Heart right ventricle (tissue), 16 donors: ENCODE measurements at places on chromosomes 6 and 20.
A peak's percentile ranks its signal among the peaks of the same experiment; 100 is the strongest.

- DNase-seq = no peak
Observed at GRCh38 chr6:143151381-143151780, 90.7 kb downstream of the AIG1 start.

DNA sequence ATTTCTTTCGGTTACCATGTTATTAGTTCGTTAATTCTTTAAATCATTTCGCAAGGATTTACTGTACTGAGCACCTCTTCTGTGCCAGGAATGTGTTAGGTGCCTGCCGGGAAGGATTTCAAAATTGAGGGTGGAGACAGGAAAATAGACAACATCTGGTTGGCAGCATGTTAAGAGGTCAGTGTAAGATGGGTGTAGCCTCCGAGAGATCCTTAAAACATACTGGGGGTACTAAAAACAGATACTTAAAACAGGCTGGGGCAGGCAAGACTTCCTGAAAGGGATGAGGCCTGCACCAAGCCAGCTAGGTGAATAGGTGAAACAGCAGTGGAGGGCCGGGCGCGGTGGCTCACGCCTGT, 178.0 kb upstream of the SGK1 start:
- no peak for DNase-seq

- DNase-seq = no peak
Observed at GRCh38 chr20:11813106-11813890, 104.4 kb upstream of the BTBD3 start.

DNA sequence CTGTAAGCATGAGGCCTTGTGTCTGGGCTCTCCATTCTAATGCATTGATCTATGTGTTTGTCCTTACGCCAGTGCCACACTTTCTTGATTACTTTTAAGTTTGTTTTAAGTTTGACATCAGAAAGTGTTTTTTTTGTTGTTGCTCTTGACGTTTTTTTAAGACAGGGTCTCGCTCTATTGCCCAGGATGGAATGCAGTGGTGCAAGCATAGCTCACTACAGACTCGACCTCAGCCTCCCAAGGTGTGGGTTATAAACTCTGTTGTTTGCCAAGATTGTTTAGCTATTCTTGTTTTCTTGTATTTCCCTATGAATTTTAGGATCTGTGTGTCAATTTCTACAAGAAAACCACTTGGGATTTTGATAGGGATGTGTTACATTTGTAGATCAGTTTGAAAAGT, 5.6 kb downstream of the MCUR1 start:
- DNase-seq = no peak

DNA sequence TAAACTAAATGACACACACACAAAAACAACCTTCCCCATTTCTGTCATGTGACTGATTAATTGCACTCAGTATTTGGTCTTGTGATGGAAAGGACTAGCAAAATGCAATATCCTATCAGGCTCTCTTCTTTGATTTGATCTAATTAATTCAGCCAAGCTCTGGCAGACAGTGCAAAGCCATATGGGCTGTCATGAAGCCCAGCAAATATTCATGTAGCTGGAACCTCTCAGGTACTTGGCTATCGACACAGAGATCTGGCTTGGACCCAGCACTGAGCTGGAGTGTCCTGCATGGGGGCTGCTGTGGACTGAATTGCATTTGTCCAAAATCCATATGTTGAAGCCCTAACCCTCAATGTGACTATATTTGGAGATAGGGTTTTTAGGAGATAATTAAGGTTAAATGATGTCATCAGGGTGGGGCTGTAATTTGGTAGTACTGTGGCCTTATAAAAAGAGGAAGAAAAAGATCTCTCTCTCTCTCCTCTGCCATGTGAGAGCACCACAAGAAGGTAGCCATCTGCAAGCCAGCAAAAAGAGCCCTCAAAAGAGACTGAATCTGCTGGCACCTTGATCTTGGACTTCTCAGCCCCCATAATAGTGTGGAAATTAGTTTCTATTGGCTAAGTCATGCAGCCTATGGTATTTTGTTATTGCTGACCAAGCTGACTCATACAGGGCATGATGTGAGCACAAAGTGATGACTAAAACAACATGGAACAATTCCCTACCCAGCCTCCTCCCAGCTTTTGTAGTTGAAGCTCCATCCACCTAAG, 77.1 kb downstream of the STMND1 start:
- no peak for DNase-seq

DNA sequence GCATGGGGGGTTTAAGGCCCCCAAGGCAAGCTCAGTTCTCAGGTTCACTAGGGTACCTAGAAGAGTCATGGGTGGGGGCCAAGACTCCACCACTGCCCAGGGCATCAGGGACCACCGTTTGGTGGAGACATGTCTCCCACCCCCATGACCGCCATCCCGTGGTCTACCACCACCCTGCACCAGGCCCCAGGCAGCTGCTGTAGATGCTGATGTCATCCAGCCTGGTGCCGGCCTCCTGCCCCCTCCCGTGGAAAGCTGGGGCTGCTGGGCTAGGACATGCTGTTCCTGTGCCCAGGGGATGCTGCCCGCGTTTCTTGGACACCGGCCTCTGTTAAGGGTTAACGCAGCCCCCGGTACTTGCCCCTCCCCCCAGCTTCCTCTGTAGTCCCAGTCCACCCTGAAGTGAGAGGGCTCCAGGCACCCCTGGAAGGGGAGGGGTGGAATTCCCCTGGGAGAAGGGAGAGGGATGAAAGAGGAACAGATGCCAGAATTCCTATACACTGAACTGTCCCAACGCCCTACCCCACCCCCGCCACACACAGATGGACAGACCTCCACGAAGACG, 587 bp downstream of the IP6K3 start:
- DNase-seq = peak; percentile 65

DNA sequence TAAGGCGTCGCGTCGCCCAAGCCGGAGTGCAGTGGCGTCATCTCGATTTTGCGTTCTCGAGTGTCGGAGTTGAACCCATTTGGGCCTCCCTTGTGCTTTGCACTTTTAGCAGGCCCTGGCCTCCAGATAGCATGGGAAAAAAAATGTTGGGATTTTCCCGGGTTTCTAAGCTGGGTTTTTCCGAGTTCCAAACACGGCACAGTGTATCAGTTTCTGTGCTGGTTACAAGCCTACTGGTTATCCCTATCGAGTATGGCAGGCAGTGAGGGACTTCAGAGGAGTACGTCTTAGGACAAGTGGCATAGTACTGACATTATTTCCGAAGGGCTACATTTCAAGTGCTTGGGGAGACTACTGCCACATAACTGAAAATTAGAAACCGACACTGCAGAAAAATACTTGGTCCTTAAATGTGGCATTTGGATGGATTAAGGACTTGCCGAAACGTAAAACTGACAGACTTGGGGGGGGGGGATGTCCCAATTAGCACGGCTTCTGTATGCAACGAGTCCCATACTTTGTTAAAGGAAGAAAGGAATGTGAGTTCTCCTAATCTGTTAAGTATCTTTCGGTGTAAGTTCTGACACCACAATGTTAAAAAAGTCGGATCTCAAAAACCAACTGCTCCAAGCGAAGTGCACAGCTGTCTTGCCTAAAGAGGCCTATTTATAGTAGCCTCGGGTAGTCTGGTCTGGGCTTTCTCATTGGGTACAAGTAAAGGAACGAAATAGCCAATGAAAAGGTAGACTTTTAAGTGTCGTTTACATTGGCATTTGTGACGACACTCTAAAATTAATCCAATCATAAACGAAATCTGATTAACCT, 70.2 kb downstream of the HFE start:
- no peak for DNase-seq

GRCh38 chr20:45320948-45321595, 13.0 kb upstream of the MATN4 start:
- DNase-seq = no peak

DNA sequence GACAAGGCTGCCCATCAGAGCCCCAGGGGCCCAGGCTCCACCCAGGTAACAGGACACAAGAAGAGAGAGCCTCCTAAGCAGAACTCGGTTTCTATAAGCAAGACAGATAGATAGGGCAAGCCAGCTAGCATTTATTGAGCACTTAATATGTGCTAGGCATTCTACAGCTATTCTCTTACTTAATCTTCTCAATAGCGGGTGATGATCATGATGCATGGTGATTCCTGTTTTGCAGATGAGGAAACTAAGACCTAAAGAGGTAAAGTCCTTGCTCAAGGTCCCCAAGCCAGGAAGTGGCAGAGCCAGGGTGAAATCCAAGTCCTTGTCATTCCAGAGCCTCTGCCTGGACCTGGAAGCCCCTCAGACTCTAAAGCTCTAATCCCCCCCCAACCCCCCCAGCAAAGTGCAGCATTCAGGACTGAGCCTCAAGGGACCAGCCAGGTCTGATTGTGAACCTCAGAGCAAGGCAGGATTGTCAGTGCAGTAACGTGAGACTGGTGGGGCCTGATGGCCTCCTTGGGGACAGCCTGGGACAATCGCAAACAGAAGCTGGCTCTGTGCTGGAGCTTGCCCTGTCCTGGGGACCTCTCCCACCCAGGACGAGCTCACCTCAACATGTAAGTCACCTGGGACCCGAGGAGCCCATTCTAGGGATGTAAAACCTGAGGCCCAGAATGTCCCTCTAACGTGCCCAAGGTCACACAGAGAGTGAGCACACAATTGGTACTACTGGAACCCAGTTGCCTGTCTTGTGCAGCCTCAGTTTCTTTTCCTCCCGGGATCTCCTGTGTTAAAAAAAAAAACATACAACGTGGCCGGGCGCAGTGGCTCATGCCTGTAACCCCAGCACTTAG, 48.4 kb upstream of the PTGIS start:
- DNase-seq = no peak

DNA sequence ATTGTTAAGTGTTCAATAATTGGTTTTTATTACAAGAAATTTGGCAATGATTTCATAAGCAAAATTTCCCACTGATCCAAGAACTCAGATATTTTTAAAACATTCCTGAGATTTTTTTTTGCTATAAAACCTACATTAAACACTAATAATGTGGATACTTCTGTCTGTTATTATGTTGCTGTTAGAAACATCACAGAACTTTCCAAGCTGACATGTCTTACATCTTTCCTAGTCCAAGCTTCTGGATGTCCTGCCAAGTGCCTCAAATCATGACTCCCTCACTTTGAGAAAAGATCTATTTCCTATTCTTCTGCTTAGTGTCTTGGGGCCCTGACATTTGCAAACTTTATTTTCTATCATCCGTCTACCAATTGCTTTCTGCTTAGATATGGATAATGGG, 110.8 kb downstream of the RFPL4B start:
- no peak for DNase-seq

GRCh38 chr6:28218312-28219248, 6.5 kb upstream of the ZSCAN9 start:
- DNase-seq = peak; percentile 85

DNA sequence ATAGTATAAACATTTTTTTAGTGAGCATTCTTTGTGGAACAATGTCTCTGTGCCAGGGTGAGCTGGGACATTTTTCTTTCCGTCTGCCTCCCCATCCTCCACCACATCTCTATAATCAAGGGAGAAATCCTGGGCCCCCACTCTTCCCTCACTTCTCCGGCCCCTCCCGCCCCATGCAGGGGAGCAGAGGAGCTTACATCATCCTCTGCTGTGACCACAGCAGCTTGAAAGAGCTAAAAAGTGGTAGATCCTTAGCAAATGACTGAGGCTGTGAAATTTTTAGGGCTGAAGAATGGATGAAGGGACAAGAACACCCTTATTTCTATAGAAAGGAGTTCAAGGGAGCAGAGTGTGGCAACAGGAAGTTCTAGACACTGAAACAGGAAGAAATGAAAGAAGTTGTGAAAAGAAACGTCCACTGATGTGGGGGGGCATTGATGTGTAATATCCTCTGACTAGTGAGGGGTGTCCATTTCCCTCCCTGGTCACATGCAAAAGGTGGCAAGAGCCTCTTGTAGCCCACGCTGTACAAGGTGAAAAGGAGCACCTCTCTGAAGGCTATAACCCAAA, 380.3 kb upstream of the JARID2 start:
- no peak for DNase-seq

DNA sequence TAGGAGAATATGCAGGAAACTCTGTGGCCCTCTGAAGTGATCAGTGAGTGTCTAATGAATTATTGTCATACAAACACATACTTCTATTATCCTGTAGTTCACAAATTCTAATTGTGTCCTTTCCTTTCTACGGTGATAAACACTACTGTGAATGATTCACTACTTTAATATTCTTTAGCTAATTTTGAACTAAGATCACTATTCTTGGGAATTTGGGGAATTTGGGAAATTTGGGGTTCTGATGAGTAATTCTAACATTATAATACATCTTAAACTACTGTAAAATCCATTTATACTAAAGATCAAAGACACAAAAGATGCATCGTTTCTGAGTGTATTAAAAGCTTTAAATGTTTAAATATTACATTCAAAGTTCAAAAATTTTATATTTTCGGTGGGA, 1287.2 kb upstream of the CITED2 start:
- DNase-seq = no peak

DNA sequence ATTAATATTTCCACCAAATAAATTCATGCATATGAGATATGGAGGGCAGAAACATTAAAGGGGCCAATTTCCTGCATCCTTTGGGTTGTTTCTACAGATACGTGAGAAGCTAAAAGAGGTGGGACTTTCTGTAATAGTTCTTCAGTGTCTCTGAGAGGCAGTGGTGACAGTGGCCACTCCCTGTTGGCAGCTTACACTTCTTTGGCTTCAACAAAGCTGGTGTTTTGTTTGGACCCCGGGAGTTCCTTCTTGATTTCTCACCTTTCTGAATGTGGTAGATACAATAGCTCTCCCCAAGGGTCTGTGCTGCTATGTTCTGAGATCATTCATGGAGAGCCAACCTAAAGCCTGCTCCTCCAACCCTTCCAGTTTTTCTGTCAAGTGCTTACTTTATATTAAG, 7.8 kb downstream of the PLCB1 start:
- DNase-seq = no peak

DNA sequence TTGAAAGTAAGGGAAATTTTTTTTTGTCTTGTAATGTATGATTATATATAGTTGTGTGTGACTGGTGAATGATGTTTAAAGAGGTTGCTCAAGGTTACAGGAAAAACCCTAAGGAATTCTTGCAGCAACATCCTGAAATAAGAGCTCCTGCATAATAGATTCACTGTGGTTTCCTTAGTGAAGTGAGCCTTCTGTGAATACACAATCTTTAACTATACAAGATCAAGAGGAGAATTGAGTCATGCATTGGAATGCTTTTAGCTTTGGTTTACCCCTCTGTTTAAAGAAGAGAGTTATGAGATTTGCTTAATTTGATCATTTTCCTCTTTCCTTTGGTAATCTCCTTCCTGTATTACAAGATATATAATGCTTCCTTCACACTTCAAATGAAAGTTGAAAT, 141.6 kb upstream of the EYA4 start:
- DNase-seq = no peak

DNA sequence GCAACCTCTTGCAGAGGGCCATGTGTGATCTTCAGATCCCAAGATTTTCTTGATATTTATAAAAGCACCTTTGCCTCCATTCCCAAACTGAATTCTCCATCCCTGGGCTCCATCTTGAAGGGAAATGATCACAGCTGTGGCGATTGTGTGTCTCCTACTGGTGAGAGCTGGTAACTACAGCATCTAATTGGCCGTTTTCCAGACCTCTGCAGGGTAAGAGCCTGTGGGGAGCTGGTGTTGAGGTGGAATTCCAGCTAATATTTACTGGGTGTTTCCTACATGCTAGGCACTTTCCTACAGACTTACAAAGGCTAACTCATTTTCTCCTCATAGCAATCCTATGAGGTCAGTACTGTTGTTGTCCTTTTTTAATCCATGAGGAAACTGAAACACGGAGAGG, 59.2 kb upstream of the FNDC1 start:
- no peak for DNase-seq
